Caki2 (cell line): ENCODE measurements at places on chromosomes 1 and 21. TPM values are rescaled to one million over a fixed set of nuclear protein-coding genes. Genes with fewer than 3 reads are reported as not detected.

The CELA3A gene
- total RNA-seq = not detected in 2 replicates

DNA sequence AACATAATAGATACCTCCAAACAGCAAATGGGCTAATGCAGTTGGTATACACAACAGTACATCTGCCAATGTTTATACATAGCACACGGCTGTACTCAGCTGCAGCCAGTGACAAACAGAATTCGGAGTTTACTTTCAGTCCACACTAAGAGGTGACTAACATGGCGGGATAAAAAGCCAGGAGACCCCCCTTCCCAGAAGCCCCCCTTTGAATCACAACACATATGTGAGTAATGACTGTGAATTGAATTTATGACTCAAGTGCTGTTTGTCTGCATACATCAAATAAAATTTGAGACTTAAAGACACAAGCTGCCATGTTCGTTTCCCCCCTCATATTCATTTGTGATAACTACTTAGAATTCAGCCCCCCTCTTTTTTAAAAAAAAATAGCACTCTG is 113.2 kb downstream of the RUNX1 start:
- DNase-seq = no peak

GRCh38 chr1:234975941-234976860 is 152.4 kb downstream of the TOMM20 start:
- no peak for DNase-seq

The FTCD gene
- total RNA-seq = 0.14 TPM in 1 of 2 replicates, not detected in the other

GRCh38 chr1:168391851-168392681 is 111.4 kb downstream of the TBX19 start:
- peak; percentile 51 for DNase-seq

- DNase-seq = no peak
Observed at GRCh38 chr21:24375201-24375600, 1232.1 kb downstream of the MRPL39 start.

The OR14K1 gene
- not detected in 2 replicates for total RNA-seq

The CELA2A gene
- total RNA-seq = not detected in 2 replicates

DNA sequence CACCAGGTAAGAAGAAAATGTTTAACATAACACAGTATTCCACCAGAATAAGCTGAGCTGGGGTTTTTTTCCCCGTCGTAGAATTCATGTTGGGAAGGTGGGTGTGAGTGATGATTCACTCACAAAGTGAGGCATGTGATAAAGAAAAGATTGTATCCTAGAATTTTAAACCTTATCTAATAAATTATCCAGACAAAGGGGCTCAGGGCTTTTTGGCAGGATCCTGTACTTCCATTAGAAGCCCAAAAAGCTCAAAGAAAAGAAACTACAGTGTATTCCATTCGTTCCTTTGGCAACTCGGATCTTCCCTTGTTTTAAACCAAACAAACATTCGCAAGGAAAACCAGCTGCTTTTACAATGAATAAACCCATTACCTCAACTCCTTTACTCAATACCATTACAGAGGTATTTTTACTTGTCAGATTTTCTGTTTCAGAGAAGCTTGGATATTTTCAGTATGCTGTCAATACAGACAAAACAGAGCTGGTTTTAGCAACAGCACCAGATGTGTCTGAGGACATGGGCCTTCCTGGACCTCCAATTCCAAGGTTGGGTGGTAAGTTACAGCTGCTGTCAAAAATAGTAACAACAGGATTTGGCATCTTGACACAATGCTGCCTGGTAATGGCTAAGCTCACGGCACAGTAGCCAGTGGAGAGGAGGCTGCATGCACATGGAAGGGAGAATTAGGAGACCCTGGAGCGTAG is 159.9 kb upstream of the RUNX1 start:
- DNase-seq = no peak

DNA sequence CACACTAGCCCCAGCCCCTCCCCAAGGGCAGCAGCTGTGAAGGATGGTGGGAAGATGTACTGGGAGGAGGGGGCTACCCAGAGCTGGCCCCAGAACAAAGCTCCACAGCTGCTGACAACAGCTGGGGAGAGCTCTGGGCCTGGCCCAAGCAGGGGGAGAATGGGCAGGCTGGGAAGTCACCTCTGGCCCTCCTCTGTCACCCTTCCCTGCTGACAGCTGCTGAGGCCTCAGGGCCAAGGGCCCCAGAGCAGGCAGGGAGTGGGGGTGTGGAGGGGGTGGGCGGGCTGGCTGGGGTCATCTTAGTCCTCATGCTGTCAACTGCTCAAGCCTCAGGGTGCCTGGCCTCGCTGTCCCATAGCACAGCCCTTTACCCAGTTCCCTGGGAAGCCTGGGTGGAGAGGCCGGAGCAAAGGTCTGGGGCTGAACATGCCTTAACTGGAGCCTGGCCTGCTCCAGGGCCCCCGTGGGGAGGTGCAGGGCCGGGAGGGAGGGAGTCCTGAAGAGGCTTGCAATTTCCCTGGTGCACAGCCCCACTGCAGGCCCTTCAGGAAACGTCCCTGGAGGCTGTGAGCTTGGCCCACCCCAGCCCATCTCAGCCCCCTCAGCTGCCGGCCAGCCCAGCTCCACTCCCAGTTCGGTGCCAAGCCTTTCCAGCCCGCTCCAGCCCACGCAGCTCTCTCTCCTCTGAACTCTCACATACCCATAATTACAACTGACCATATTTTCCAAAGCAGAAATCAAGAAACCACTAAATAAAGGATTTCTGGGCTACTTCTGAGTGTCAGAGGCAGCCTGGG is 25.7 kb downstream of the HSPG2 start:
- no peak for DNase-seq

The NEK2 gene
- 34.6 and 39.9 TPM in 2 replicates for total RNA-seq

- DNase-seq = no peak
Observed at GRCh38 chr21:10641107-10641506, 119.7 kb downstream of the TPTE start.

DNA sequence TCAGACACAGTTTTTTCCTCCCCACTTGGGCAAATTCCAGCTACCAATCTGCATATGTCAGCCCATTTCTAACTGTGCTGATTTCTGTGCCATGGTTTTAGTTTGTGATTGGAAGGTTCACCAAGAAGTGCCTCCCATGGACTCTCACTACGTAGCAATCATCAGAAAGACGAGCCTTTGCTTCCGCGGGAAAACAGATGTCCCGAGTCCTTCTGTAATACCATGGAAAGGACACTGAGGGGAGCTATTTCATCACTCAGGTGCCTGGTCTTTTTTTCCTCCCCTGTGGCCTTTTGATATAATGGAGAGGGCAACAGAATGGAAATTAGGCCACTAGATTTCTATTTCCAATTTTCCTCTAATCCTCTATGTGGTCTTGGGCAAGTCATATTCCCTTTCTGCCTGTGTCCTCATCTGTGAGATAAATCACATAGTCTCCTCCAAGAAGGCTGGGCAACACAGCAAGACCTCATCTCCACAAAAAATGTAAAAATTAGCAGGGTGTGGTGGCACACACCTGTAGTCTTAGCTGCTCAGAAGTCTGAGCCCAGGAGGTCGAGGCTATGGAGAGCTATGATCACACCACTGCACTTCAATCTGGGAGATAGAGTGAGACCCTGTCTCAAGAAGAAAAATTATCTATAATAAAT is 24.8 kb downstream of the LEMD1 start:
- peak; percentile 31 for DNase-seq

DNA sequence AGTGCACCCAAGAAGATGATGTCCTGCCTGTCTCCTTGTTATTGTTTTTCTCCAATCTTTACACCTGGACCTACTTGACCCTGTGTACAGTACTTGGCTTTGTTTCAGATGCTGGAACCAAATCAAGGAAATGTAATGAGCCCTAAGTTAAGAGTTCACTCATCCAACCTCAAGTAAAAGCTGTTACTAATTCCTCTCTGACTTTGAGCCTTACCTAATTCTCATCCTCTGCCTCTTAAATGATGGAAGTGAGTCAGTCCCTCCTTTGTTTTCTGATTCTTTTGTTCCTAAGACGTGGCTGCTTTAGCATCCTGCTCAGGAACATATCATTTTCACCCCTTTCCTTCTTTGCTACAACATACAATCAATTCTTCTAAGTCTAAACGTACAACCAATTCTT is 15.3 kb upstream of the PLA2G4A start:
- DNase-seq = peak; percentile 75

The CIART gene
- 10.3 and 15.3 TPM in 2 replicates for total RNA-seq
